ENCODE measurements at places on chromosomes 1 and 21.

DNA sequence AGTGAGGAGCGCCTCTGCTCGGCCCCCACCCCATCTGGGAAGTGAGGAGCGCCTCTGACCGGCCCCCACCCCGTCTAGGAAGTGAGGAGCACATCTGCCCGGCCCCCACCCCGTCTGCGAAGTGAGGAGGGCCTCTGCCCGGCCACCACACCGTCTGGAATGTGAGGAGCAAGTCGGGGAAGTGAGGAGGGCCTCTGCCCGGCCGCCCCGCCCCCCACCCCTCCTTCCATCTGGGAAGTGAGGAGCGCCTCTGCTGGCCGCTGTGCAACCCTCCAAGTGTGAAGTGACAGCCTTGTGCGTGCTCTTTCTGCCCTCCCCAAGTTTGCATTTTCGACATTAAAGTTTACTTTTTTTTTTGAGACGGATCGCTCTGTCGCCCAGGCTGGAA lies 5.1 kb upstream of the ZZZ3 start:
- DNase-seq: no peak

- no peak for DNase-seq
Measured at GRCh38 chr21:31064803-31065202, 26.5 kb upstream of the KRTAP19-8 start.

DNA sequence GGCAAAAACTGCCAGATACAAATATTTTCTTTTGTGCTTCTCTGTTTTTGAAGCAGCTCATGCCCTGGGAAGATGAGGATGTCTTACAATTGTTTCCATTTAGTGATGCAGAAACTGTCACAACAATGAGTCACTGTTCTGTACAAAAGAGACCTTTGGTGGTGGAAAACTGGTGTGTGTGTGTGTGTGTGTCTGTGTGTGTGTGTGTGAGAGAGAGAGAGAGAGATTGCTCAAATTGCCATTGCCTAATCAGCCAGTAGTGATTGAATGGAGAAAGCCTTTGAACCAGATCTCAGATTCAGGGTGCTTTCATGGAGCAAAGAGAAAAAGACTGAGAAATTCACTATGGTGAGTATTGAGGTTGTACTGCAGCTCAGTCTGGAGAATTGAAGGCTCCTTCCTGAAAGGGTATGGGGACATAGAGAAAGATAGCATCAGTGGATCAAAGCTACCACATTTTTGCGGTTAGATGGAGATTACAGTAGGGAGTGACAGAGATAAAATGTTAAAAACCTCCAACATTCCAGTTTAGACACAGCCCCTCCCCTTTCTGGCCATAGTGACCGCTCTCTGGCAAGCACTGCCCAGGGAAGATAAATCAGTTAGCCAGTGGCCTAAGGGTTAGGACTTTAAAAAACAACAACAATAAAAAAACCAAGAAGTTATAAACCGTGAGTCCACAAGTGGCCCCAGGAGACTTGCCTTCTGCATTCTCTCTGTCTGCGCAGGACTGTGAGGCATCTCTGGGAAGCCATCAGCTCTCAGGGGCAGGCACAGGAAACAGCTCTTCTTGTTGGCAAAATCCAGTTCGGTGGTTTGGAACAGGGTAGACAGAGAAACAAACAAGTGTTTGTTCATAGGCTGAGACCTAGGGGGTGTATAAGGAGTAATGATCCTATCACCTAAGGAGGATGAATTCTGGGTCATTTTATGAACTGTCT lies 406.5 kb downstream of the DUSP10 start:
- DNase-seq: no peak

DNA sequence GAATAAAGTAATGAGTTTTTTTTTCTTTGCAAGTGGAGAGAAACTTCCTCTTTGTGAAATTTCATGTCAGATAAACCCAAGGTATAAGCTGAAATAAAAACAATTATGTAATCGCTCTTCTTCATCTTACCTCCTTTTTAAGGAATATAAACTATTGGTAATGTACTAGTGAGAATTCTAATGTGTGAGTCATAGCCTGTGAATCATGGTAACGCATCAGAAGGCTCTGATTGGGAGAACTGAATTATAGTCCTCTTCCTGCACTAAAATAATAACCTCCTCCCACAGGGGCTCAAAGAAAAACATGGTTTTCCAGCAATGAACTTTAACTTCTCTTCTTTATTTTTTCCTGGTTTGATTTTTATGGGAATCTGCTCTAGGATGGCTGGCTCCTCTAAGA lies 57.1 kb upstream of the COX20 start:
- DNase-seq: no peak

DNA sequence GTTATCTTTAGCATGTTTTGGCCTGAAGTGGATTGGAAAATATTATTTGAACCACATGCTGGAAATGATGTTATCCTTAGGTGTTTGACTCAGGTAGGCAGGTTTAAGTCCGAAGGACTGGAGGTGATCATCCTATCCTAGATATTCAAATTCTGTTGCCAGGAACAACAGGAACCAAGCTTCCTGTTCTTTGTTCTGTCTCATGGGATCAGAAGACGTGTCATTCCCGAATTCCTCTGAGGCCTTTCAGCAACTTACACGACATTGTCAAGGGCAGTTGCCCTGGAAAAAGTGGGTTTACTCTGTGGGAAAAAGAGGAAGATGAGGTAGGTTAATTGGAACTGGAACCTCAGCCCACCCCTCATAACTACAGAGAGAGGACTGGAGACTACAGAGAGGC lies 36.6 kb downstream of the SLAMF6 start:
- no peak for DNase-seq

GRCh38 chr1:203935321-203935720 lies 73.9 kb downstream of the SNRPE start:
- DNase-seq: no peak

- DNase-seq: peak; percentile 20
Measured at GRCh38 chr1:242017580-242018233, 18.8 kb upstream of the MAP1LC3C start.

DNA sequence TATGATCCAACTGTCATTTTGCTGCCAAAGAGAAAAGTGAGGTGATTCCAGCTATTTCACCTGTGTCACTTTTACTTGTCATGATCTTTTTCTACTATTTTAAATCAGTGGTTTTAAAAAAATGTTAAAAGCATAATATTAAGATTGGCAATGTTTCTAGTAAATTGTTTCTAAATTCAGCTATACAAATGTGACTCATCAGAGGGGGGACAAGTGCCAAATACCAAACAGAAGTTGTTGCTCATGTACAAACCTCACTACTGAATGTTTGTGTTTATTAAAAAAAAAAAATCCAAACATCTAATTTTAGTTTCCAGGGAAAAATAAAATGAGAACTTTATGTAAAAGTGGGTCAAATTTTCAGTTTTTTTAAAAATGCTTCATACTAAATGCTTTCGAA lies 346.2 kb upstream of the SNX7 start:
- DNase-seq: no peak

DNA sequence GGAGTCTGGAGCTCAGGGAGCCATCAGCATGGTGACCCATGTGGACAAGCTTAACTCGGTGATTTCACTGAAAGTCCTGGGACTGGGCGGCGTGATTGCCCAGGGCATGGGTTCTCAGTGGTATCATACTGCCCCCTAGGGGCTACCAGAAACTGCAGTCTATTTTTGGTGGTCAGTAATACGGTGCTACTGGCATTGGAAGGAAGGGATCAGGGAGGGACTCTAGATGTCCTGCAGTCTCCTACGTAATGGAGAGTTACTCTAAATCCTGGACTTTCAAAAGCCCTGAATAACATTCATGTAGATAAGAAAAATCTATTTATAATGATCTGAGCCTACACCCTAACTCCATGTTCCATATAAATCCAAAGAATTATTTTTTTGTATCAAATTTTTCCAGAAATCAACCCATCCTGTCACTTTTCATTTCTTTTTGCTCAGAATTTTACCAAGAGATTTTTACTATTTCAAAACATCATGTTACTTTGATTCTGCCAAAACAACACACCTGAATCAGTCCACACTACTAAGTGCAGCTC lies 37.3 kb downstream of the PABPC4 start:
- no peak for DNase-seq

GRCh38 chr1:61244114-61244513 lies 161.8 kb downstream of the NFIA start:
- DNase-seq: no peak

- no peak for DNase-seq
Measured at GRCh38 chr1:244636488-244637259, 16.3 kb upstream of the DESI2 start.

DNA sequence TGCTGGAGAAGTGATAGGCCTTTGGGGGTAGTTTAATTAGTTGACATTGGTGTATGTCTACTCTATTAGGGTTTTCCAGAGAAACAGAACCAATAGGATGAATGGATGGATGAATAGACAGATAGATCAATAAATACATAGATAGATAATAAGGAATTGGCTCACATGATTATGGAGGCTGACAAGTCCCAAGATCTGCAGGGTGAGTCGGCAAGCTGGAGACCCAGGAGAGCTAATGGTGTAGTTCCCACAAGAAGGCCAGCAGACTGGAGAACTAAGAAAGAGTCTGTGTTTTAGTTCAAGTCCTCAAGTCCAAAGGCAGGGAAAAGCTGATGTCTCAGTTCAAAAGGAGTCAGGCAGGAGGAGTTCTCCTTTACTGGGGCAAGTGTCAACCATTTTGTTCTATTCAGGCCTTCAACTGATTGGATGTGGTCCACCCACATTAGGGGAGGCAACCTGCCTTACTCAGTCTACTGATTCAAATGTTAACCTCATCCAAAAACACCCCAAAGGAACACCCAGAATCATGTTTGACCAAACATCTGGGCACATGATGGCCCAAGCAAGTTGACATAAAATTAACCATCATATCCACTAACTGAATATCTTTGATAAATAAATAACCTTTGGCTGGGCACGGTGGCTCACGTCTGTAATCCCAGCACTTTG lies 4.5 kb upstream of the SDE2 start:
- no peak for DNase-seq

DNA sequence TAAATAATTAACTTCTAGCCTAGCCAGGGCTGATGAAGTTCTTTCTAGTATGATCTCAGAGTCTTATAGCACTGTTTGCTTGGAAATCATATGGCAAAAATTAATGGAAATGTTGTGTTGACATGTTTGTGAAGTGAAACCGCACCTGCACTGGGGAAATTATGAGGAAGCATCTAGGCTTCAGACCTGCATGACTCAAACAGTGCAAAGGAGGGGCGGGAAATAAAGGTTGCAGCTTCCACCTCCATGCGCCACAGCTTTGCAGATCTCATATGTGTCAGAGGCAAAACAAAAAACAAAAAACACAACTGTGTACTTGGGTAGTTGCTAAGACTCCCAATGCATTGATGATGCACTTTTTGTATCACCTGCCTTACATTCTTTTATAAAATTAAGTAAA lies 1080.6 kb downstream of the PLA2G4A start:
- no peak for DNase-seq

- DNase-seq: no peak
Measured at GRCh38 chr1:67704351-67704750, 19.4 kb downstream of the GADD45A start.

DNA sequence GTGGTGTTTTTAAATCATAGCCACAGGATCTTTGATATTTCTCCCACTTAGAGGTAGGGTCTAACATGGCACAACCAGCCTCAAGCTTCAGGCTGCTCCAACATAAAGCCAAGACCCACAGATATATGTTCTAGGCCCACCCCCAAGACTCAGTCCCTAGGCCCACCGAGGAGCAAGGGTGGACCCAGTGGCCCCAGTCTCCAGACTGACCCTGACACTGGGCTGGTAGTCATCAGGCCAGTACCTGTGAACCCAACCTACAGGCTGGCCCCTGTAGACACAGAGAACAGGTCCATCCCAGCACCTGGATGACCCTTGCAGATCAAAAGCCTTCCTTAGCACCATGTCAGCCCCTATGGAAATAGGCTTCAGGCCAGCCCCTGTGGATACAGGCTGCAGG lies 60.5 kb downstream of the NEGR1 start:
- DNase-seq: no peak

GRCh38 chr1:6471970-6472368 lies 6.0 kb upstream of the TNFRSF25 start:
- DNase-seq: no peak

All from activated naive CD4-positive, alpha-beta T cell treated with anti-CD3 and anti-CD28 coated beads, Interleukin-2, amount 50 U/mL, for 16 hours (primary cell).